A549 treated with GW870086 at 1 μM for 4 hours (cell line): ENCODE measurements at places on chromosomes 5 and 9. TPM values are rescaled to one million over a fixed set of nuclear protein-coding genes. Genes with fewer than 3 reads are reported as not detected.

EGFL7 gene
- 36.2 to 58.7 TPM (median 55.2 TPM) in 5 replicates for total RNA-seq

GRHPR gene
- 153 to 175 TPM (median 172 TPM) in 5 replicates for total RNA-seq

GABRA6 gene
- not detected in 5 replicates for total RNA-seq

ARHGEF37 gene
- total RNA-seq, result 1.3 to 1.5 TPM (median 1.4 TPM) in 5 replicates

IRX2 gene
- 1.2 to 1.9 TPM (median 1.5 TPM) in 5 replicates for total RNA-seq

PHF24 gene
- 0.07 to 0.29 TPM (median 0.16 TPM) in 5 replicates for total RNA-seq

ENTPD2 gene
- total RNA-seq, result 1.1 to 2.3 TPM (median 1.7 TPM) in 5 replicates

AGGF1 gene
- total RNA-seq, result 11.4 to 15.7 TPM (median 13.7 TPM) in 5 replicates
